Activated naive CD4-positive, alpha-beta T cell (primary cell): ENCODE measurements at places on chromosomes 2 and 18.

DNA sequence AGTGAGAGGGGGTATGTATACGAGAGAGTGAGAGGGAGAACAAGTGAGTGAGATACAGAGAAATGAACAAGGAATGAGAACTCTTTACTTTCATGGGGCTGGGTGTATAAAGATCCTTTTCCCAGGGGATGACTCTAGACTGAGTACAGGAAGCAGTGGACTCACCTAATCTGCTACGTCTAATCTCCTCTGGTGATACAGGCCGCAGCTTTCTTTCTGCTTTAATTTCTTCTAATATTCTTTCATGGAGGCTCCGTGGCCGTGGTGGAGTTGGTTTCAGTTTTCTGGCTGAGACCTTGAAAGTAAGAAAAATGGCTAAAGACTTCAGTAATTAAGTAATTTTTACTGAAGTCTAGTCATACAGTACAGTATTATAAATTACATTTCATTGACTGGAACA is 85.2 kb downstream of the PRELID3A start:
- no peak for DNase-seq

DNA sequence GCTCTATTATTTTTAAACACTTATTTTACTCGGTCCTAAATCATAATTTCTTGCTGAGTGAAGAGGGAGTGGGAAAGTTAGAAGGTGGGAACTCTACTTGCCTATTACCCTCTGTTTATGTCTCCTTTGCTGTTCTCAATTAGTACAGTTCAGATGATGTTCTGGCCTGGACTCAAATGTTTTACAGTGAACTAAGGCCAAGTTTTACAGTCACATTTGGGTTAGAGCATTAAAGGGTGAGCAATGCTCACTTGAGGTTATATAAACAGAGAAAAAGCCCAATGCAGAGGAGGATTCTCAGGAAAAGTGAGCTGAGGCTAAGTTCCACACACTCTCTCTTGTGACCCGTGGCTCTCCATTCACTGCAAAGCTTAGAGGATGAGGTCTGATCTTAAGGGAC is 52.4 kb downstream of the ITSN2 start:
- no peak for DNase-seq

DNA sequence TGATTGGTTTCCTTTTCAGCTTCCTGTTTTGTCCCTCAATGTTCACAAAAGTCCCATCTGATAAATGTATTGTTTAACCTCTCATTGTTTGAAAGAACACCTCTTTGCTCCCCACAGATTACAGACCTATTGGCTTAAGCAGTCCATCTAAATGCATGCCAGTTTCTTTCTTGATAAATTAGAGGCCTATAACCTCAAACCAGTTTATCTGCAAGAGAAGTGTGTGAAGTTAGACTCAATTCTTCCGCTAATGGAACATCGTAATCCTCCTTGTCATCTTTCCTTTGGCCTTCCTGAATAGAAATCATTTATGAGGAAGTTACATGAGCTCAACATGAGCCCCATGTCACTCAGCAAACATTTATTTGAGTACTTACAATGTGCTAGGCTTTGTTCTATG is 74.0 kb downstream of the FRZB start:
- no peak for DNase-seq

DNA sequence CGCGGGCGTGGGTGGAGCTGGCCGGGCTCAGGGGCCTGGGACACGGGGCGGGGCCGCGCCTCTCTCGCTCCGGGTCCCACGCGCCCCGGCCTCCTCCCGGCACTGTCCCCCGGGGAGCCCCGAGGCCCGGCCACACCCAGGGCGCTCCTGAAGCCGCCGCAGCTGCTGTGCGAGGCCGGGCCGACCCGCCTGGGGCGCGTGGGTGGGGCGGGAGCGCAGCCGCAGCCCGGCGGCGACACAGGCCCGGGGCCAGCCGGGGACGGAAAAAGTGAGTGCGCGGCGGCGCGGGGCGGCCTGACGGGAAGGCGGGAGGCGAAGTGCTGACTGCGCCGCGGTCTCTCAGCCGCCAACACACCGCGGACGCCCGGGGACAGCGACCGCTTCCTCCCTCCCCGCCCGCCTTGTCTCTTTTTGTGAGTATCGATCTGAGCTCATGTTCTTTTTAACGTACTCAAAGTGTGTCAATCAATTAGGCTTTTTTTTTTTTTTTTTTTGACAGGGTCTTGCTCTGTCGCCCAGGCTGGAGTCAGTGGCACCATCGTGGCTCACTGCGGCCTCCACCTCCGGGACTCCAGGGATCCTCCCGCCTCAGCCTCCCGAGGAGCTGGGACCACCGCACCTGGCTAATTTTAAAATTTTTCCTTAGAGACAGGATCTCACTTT is 14.5 kb downstream of the PDCD1 start:
- peak; percentile 49 for DNase-seq

DNA sequence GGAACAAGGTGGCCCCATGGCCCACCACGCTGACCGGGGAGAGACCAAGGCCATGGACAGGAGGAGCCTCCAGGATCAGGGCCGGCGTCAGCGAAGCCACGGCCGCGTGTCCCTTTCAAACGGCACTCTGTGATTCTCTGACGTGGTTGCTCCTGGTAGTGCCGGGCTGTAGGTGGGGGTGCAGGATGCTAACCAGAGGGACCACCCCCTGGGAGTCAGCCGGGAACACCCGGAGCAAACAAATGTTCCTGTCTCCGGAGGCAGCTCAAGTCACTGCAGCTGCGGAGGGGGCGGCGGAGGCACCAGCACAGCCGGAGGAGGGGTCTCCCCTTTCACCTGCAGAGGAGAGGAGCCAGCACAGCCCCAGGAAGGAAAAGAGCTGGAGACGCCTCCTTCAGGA is 750.6 kb upstream of the SALL3 start:
- no peak for DNase-seq

DNA sequence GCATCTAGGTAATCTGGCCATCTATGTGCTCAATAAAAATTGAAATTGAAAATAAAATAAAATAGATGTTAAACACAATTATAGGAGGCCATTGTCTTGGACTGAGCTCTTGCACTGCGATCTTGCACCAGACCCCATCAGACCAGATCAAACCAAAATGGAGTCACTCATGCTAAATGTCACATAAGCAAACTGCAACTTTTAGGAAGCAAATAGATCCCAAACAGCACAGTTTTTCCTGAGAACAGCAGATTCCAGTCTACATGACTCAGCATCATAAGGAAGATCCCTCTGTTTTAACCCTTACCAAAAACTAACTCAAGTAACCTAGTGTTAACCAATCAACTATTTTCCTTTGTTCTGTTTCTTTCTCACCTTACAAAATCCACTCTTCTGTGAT is 57.7 kb upstream of the LRP1B start:
- DNase-seq, result no peak

- no peak for DNase-seq
Measured at GRCh38 chr18:44392933-44393332, 287.8 kb upstream of the SETBP1 start.

DNA sequence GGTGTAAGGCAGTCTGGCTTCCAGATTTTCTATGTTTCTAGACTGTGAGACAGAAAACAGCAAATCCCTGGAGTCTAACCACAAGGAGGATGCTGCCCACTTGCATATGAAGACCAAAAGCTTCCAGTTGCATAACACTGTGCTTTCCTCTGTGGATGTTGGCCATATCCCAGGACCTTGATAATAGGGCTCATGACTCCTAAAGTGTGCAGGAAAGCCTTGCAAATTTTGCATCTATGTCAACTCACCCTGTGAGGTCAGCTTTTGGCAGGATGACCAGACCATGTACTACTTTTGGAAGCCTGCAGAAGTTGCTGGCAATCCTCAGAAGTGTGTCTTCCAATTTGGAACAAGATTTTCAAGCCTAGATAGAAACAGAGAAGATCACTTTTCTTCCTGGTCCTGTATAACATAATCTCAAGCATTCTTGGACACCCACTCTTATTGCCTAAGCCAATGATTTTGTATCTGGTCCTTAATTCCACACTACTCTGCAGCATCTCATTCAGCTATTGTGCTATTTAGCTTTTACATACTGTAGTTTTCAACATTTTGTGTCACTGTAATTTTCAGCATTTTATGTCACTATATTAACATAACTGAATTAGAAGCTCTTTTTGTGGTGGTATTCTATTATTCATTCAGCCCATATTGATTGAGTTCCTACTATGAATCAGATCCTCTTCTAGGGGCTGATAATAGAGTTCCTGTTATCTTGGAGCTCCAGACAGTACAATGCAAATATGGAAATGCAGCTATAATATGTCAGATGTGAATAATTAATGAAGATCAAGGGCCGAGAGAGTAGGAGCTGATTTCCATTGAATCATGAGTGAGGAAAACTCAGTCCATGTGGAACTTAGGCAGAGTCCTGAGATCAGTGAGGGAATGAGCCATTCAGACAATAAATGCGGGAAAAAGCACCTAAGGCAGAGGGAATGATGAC is 85.3 kb upstream of the RAB27B start:
- no peak for DNase-seq

GRCh38 chr2:241680827-241681599 is 5.6 kb downstream of the DTYMK start:
- no peak for DNase-seq

DNA sequence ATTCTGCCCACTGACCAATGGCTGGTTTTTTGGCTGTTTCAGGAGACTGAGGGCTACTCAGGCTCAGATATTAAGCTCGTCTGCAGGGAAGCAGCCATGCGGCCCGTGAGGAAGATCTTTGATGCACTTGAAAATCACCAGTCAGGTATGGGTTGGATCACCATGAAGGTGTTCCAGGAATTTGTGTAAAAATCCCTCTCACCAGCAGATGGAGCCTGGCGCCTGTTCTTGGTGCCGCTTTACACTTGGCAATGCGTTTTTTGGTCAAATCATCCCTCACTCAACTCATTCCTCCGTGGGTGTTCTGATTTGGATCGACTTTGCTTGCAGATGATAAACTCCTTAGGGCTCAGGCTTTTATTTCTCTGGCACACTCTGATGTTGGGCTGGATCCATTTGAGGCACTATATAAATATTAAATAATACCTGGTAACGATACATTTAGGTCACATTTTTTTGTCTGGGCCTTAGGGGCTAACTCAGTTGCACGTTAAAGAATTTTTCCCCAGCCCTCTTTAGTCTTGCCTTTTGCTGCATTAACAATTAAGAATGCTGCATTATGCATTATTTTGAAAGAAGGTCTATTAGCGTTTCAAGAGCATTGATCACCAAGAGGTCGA is 50.0 kb downstream of the HDHD2 start:
- peak; percentile 22 for DNase-seq

- no peak for DNase-seq
Measured at GRCh38 chr2:95106081-95106480, 15.5 kb downstream of the MRPS5 start.

DNA sequence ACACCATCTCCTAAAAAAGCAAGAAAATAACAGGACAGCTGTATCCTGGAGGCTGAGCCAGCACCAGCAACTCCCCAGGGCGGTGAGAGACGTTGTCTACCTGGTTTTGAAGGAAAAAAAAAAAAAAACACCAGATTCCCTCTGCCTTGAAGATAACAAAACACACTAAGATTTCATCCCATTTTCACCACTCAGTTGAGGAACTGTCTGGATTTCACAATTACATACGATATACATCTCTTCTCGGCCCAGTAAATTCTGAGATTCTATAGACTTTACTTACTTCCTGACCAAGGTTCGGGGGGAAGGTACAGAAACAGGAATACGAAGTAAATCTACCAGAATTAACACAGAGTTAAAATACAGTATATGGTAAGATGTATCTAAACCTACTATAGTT is 8.5 kb downstream of the ZNF516 start:
- no peak for DNase-seq
